Neural progenitor cell (in vitro differentiated cells): ENCODE measurements at places on chromosomes 2 and 18. TPM values are rescaled to one million over a fixed set of nuclear protein-coding genes. Genes with fewer than 3 reads are reported as not detected.

The PDCD1 gene
- not detected in 2 replicates for total RNA-seq

The WNT10A gene
- total RNA-seq = not detected in 2 replicates

The DLGAP1 gene
- 16.9 and 18.5 TPM in 2 replicates for total RNA-seq

GRCh38 chr2:85104228-85104627 lies 29.0 kb upstream of the TCF7L1 start:
- H3K4me1 ChIP-seq = no peaks in the 10 kb centered on the region
- H3K27me3 ChIP-seq = no peaks in the 10 kb centered on the region
- H3K27ac ChIP-seq = no peak overlapping the region

- DNase-seq = no peak
- H3K36me3 ChIP-seq = no peaks in the 10 kb centered on the region
- no peak overlapping the region for H3K27ac ChIP-seq
- no peaks in the 10 kb centered on the region for H3K4me1 ChIP-seq
- no peaks in the 10 kb centered on the region for H3K27me3 ChIP-seq
Measured at GRCh38 chr2:172763079-172763478, 27.4 kb downstream of the RAPGEF4 start.

DNA sequence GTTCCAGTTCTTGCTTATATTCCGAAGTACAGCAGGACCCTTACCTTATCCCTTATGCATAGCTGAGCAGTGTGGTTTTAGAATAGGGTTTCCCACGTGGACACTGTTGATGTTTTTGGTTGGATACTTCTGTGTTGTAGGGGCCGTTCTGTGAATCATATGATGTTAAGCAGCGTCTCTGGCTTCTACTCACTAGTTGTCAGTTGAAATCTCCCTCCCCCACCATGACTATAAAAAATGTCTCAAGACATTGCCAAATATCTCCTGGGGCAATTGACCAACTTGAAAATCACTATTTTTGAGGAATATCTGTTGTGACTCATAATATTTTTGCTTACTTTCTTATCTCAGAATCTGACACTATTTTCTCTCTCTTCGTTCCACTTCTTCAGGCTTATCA lies 713.7 kb downstream of the TSN start:
- DNase-seq = no peak
- H3K4me3 ChIP-seq = no peak overlapping the region
- no peaks in the 10 kb centered on the region for H3K36me3 ChIP-seq
- H3K4me1 ChIP-seq = no peaks in the 10 kb centered on the region
- no peak overlapping the region for H3K27ac ChIP-seq
